Fibroblast of lung (primary cell): ENCODE measurements at places on chromosomes 2 and 18. TPM values are rescaled to one million over a fixed set of nuclear protein-coding genes. Genes with fewer than 3 reads are reported as not detected.
A peak's percentile ranks its signal among the peaks of the same experiment; 100 is the strongest.

GRCh38 chr18:32879497-32879896, 106.7 kb upstream of the KLHL14 start:
- no peaks in the 10 kb centered on the region for H3K4me1 ChIP-seq
- H3K4me3 ChIP-seq = no peak overlapping the region
- no peaks in the 10 kb centered on the region for H3K36me3 ChIP-seq

The NYAP2 gene
- not detected in 2 replicates for polyA plus RNA-seq

- no peaks in the 10 kb centered on the region for H3K27me3 ChIP-seq
- H3K4me3 ChIP-seq = no peak overlapping the region
- H3K27ac ChIP-seq = no peak overlapping the region
- no peaks in the 10 kb centered on the region for H3K36me3 ChIP-seq
These were observed 205.1 kb downstream of the SOX11 start for GRCh38 chr2:5897249-5897648.

DNA sequence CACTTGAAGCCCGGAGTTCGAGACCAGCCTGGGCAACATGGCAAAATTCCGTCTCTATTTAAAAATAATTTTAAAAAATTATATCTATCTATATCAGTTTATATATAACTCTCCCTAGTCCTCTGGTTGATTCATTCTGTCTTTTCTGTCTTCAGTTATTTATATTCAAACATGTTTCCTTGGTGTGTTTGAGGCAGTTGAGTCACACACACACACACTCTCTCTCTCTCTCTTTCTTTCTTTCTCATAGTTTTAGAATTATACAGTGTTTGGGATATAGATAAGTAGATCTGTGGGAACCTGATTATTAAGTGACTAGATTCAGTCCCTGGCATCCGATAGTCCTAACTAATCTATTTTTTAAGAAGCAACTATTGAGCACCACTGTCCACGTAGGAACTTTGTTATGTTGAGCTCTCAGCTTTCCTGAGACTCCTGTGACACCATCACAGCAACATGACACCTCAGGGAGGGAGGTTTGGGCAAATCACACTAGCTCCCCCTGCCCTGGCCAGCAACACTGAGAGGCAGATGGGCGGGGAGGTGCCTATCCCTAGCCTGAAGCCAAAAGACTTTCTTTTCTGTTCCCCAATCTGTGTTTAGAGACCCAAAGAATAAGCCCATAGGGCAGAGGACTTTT, 482.7 kb downstream of the DLGAP1 start:
- no peak for DNase-seq
- H3K27me3 ChIP-seq = no peaks in the 10 kb centered on the region
- no peak overlapping the region for H3K4me3 ChIP-seq
- no peaks in the 10 kb centered on the region for H3K4me1 ChIP-seq
- no peaks in the 10 kb centered on the region for H3K36me3 ChIP-seq

GRCh38 chr2:160574468-160575140, 81.0 kb upstream of the RBMS1 start:
- H3K27me3 ChIP-seq = no peaks in the 10 kb centered on the region
- H3K27ac ChIP-seq = no peak overlapping the region
- no peaks in the 10 kb centered on the region for H3K36me3 ChIP-seq
- no peak overlapping the region for H3K4me3 ChIP-seq

- no peaks in the 10 kb centered on the region for H3K36me3 ChIP-seq
- H3K27ac ChIP-seq = no peak overlapping the region
- H3K4me1 ChIP-seq = no peaks in the 10 kb centered on the region
- DNase-seq = no peak
- no peak overlapping the region for H3K4me3 ChIP-seq
These were observed 38.9 kb upstream of the LPIN2 start for GRCh38 chr18:3051718-3052410.

The AMER3 gene
- not detected in 2 replicates for polyA plus RNA-seq

GRCh38 chr2:182715121-182715891, 751 bp upstream of the DNAJC10 start:
- H3K4me3 ChIP-seq = peak overlapping the region; percentile 95
- no peaks in the 10 kb centered on the region for H3K27me3 ChIP-seq
- peaks cover 4% of the 10 kb centered on the region for H3K4me1 ChIP-seq
- peak overlapping the region; percentile 87 for H3K27ac ChIP-seq

The VIT gene
- 0.46 and 0.62 TPM in 2 replicates for polyA plus RNA-seq

The SERPINB13 gene
- polyA plus RNA-seq = not detected in 2 replicates

- DNase-seq = peak; percentile 76
- peaks cover 8% of the 10 kb centered on the region for H3K4me1 ChIP-seq
- H3K27me3 ChIP-seq = no peaks in the 10 kb centered on the region
- no peak overlapping the region for H3K4me3 ChIP-seq
- H3K27ac ChIP-seq = no peak overlapping the region
These were observed 39.1 kb downstream of the CUL3 start for GRCh38 chr2:224545884-224546644.

DNA sequence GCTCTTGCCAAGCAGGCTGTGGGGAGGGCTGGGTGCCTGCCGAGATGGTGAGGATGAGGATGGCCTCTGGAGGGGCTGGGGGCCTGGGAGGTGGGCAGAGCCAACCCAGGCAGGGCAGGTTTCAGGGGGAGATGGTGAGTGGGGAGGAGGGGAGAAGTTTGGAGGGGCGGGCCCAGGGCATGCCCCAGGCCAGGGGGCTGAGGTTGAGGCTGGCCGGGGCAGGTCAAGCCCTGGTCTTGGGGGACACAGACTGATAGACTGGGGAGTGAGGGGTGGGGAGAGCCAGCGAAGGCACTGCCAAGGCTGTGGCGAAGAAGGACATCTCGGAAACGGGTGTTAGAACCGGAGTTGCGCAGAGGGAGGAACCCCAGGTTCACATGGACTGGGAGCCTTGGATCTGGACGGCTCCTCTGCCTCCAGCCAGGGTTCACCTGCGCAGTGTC, 12.6 kb downstream of the CAPN10 start:
- H3K4me1 ChIP-seq = no peaks in the 10 kb centered on the region
- no peak for DNase-seq
- peaks cover 7% of the 10 kb centered on the region for H3K36me3 ChIP-seq
- no peaks in the 10 kb centered on the region for H3K27me3 ChIP-seq
- no peak overlapping the region for H3K4me3 ChIP-seq

The ASB18 gene
- polyA plus RNA-seq = not detected in 2 replicates

The SPEG gene
- 5.6 and 9.5 TPM in 2 replicates for polyA plus RNA-seq

The UGT1A10 gene
- polyA plus RNA-seq = not detected in 2 replicates

The GTF3C2 gene
- polyA plus RNA-seq = 30.2 and 41.8 TPM in 2 replicates

DNA sequence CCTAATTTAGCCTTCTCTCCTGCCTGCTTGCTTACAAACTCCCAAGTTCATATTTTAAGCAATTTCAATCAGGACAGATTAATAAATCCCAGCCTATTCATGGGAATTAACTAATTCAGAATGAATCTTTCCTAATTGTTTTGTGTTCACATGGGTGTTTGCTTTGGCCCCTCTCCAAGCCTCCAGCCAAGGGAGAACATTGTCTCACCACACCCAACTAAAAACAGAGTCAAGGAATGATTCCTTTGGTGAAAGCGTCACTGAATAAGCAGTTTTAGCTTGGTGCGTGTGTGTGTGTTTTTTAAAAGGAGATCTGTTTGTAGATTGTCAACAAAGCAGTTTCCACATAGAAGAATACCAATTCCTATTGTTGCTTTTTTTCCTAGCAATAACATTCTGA, 43.0 kb upstream of the DSG1 start:
- no peaks in the 10 kb centered on the region for H3K4me1 ChIP-seq
- H3K27me3 ChIP-seq = no peaks in the 10 kb centered on the region
- peak; percentile 69 for DNase-seq
- H3K4me3 ChIP-seq = no peak overlapping the region
- H3K36me3 ChIP-seq = no peaks in the 10 kb centered on the region

DNA sequence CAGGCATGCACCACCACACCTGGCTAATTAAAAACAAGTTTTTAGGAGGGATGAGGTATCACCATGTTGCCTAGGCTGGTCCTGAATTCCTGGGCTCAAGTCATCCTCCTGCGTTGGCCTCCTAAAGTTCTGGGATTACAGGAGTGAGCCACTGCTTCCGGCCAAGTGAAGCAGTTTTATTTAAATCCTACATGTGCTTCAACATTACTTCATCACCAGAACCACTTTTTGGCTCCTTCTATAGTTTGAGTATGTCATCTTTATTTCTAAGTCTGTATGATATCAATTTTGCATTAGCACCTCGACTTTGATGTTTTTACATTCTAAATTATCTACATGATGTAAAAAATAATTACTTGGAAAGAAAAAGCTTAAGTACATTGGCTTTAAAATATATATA, 144.3 kb downstream of the FMNL2 start:
- no peak overlapping the region for H3K4me3 ChIP-seq
- no peak for DNase-seq
- H3K27me3 ChIP-seq = no peaks in the 10 kb centered on the region
- H3K36me3 ChIP-seq = no peaks in the 10 kb centered on the region
- H3K27ac ChIP-seq = no peak overlapping the region

DNA sequence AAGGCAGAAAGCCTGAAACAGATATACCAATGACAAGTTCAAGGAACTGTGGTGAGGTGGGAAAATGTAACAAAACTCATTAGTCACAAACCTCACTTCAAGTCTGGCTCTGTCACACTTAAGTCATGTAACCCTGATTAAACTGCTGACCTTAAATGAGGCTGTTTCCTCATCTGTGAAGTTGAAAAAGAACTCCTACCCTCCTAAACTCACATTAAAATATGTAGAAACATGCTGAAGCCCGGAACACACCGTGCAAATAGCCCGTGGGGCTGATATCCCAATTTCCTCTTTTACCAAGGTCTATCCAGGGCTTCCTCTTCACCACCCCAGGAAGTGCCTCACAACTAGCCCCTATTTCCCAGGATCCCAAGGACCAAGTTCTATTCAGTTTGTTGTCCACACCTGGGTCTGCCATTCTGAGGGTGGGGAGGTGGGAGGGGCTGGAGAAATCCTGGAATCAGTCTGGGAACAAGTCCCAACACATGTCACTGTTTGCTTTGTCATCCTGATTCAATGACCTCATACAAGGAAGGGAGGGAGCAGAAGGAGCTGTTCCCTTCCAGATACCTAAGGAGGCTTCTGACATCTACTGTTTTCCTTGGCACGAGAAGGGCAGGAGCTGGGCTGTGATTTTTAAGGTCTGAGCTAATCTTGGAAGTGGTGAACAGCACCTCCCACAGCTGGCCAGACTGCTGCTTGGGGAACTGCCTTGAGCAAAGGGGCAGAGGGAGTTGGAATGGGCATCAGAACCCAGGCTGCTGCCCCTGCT, 42.3 kb downstream of the SLC4A1AP start:
- H3K27me3 ChIP-seq = no peaks in the 10 kb centered on the region
- H3K4me3 ChIP-seq = no peak overlapping the region
- peak; percentile 100 for DNase-seq
- peak overlapping the region; percentile 88 for H3K27ac ChIP-seq

The MLPH gene
- polyA plus RNA-seq = 3.1 and 4.8 TPM in 2 replicates

DNA sequence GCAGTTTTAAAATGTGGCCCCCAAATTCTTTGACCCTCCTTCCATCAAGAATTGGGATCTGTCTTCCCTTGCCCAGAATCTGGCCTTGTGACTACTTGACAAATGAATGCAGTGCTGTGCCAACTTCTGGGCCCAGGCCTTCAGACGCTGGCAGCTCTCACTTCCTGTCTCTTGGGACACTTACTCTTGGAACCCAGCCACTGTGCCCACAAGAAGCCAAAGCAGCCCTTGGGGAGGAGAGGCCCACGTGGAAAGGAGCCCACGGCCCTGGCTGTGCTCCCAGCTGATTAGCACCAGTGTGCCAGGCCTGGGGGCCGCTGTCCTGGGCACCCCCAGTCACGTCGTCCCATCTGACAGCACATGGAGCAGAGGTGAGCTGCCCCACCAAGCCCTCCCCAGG, 56.6 kb downstream of the RPL37A start:
- peaks cover 4% of the 10 kb centered on the region for H3K4me1 ChIP-seq
- H3K4me3 ChIP-seq = no peak overlapping the region
- peak; percentile 41 for DNase-seq
- no peak overlapping the region for H3K27ac ChIP-seq

The TXNDC2 gene
- polyA plus RNA-seq = 0.11 and 0.15 TPM in 2 replicates

GRCh38 chr2:85929096-85930050, 40.6 kb upstream of the ST3GAL5 start:
- H3K27me3 ChIP-seq = no peaks in the 10 kb centered on the region
- H3K4me3 ChIP-seq = no peak overlapping the region
- no peak overlapping the region for H3K27ac ChIP-seq
- no peaks in the 10 kb centered on the region for H3K36me3 ChIP-seq

The RAX gene
- not detected in 2 replicates for polyA plus RNA-seq

- peaks cover 4% of the 10 kb centered on the region for H3K36me3 ChIP-seq
- H3K27me3 ChIP-seq = no peaks in the 10 kb centered on the region
- peak; percentile 37 for DNase-seq
- peaks cover 16% of the 10 kb centered on the region for H3K4me1 ChIP-seq
These were observed 53.2 kb downstream of the SFXN5 start for GRCh38 chr2:73018188-73018825.

The IRS1 gene
- 14.3 and 24.0 TPM in 2 replicates for polyA plus RNA-seq

DNA sequence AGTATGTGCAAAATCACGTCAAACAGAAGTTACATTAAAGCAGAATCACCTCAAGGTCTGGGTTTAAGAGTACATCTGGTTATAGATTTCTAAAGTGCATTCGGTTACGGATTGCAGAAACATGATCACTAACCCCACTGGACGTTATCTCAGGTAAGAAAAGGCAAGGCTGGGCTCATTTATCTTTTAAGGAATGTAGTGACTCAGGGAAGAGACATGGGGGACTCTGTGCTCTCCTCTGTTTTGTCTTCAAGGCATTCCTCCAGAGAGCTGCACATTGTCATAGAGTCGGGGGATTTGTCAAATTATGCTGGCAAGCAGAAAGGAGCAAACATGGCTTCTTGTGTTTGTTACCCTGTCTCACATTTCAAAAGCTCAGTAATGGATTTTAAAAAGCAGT, 14.3 kb downstream of the WDSUB1 start:
- H3K27me3 ChIP-seq = no peaks in the 10 kb centered on the region
- H3K27ac ChIP-seq = no peak overlapping the region
- peak; percentile 8 for DNase-seq
- H3K4me1 ChIP-seq = no peaks in the 10 kb centered on the region
- H3K36me3 ChIP-seq = no peaks in the 10 kb centered on the region
- H3K4me3 ChIP-seq = no peak overlapping the region

DNA sequence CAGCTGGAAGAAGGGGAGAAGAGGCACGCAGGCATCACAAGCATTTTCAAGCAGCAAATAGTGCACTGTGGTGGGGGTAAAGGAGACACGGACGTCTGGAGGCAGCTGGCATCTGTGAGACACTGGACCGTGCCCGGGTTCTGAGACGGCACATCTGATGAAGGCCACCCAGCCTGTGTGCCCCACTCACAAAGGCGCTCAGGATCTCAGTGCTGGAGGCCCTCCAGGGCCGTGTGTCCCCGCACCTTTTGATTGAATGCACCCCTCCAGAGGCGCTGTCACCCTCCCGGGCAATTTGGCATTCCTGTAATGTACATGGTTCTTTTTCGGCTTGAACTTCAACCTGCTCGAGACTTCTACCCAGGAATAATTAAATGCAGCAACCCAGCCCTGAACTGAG, 101.5 kb upstream of the ODC1 start:
- H3K27ac ChIP-seq = no peak overlapping the region
- H3K36me3 ChIP-seq = no peaks in the 10 kb centered on the region
- DNase-seq = no peak
- H3K4me3 ChIP-seq = no peak overlapping the region
- no peaks in the 10 kb centered on the region for H3K4me1 ChIP-seq

The HS1BP3 gene
- 17.8 and 21.6 TPM in 2 replicates for polyA plus RNA-seq
